ENCODE measurements at places on chromosomes 12 and 14.

DNA sequence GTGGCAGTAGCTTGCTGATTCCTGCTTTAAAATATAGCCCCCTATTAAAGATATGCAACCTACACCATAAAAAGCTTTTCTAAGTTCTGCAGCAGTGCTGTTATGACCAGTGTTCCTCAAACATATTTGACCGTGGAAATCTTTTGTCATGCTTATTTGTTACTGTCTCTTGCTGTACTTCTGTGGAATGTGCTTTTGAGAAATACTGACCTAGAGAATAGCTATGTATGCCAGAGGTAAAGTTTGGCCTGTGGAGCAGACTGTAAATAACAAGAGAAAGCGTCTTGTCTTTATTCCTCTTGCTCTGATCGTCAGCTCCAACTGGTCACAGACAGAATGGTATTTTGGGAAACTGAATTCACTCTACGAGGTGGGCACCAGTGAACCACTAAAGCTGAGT, 239.0 kb downstream of the FBXL14 start:
- no peak for DNase-seq

DNA sequence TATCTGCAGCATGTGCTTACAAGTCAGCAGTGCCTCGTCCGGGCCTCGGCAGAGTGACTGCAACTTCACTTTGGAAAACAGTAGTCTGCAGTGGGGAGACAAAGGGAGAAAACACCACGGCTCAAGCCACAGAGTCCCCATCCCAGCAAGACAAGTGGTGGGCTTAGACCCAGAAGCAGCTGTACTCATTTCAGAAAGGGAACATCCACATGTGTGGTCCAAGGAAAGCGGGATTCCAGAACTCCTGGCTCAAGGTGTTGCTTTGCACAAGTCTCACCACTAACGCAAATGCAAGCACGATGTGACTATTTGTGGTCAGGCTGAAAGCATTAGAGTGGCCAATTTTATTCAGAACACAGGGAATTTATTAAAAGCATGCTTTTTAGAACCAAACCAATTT, 198.3 kb downstream of the TTC7B start:
- no peak for DNase-seq

- DNase-seq = no peak
Observed at GRCh38 chr12:72676556-72676955, 404.4 kb downstream of the TRHDE start.

DNA sequence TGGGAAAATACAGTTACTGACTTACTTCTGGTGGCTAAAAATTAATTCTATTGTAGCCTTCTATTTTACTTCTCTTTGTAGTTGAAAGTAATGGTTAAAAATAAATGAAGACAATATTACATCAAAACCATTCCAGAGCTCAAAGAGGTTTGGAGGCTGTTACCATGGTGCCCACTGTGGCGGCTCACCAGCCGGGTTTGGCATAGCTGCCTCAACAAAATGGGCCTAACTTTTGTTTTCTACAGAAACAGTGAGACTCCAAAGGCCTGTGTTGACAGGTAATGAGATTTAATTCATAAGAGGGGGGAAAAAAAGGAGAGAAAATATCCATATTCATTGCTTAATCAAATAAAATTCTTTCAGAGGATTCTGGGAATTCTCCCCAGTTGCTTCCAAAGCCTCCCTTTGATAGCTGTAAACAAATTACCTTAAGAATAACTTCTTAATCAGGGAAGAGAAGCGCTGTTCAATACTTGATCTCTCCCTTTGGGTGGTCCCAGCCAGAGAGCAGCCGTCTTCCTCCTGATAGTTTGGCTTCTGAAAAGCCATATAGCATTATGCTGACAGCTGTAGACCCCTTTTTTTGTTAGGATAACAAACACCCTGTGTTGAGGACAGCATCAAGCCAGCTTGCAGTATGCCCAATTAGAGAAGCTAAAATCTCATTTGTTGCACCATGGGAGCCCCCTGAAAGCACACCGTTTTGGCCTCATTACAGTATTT, 266.8 kb downstream of the NEDD1 start:
- no peak for DNase-seq

GRCh38 chr14:38113546-38113945, 94.2 kb upstream of the SSTR1 start:
- no peak for DNase-seq

- no peak for DNase-seq
Observed at GRCh38 chr14:60862283-60862682, 118.6 kb downstream of the TRMT5 start.

DNA sequence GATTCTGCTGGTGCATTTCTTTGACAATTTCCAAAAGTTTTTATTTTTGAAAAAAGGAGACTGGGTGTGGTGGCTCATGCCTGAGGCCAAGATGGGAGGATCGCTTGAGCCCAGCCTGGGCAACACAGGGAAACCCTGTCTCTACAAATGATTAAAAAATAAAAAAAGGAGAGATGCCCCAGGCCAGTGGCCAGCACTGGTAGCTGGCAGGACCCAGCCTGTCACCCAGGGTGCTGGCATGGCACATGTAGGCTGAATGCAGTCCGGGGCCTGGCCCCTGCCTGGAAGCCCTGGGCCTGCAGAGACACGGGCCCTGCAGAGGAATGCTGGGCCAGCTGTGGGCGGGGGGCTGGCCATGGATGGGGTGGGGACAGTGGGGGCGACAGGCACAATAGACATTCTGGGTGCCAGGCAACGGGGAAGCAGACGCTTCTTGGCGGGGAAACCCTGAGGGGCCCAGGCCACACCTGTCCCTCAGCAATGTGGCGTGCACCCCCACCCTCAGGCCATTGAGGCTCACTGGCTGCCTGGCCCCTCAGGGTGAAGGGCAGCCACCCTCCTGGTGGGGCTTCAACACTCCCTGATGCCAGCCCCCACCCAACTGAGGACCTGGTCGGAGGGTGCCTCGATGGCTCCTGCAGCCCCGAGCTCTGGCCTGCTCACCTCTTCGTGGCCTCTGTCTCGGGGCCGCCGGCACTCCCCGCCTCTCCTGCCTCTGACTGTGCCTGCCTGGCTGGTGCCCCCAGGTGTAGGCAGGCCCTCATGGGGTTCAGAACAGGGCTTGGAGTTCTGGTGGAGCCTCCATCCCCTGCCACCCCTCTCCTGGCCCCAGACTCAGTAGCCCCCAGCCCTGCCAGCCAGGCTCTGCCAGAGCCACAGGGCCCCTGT, 12.1 kb downstream of the TRMT61A start:
- no peak for DNase-seq

DNA sequence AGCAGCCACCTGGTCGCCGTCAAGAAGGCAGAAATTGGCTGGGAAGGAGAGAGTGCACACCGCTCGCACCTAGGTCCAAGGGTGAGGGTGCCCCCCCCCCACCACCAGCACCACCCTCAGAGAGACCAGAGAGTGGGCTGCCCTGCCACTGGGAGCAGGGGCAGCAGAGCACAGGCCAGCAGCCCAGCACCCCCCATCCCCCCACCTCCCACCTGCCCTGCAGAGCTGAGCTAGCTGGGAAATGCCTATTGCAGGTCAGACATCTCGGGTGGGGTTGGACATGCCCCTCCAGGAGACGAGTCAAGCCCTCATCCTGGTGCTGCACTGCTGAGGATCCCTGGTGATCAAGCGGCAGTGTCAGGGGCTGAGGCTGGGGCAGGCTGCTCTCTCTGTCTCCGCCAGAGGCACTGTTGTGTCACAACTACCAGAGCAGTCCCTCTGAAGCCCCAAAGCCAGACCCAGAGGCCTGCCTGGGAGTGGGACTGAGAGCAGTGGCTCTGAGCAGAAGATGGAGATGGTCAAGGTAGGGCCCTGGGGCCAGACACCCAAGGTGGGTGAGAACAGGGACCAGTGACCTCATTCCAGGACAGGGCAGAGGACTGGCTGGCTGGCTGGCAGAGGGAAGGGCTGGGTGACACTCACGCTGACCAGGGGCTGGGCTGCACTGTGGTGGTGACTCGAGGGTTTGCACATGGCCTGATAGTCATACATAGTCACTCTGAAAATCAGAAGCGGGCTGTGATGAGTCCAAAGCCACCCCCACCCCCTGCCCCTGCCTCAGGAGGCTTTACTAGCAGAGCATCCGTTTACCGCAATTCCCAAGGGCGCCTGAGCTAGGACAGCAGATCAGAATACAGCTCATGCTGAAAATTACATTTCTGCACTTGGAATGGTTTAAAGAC, 19.7 kb upstream of the LRTM2 start:
- DNase-seq = no peak

GRCh38 chr12:11162502-11162901, 8.5 kb upstream of the SMIM10L1 start:
- no peak for DNase-seq

DNA sequence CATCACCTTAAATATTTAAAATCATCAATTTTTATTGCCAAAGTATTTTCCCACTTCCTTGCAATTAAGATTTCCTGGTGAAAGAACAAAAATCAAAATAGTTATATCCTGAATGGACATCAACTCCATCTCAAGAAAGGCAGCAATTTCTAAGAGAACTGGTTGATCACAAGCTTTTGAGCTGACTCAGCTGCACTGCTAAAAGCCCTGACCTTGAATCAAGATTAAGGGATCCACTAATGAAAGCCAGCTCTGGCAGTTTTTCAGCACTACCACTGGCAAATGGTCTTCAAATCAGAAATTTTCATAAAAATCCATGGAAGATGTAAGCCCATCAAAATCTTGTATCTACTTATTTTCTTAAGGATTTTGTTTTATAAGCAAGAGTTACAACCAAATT, 123.4 kb downstream of the SLC6A15 start:
- DNase-seq = no peak

- DNase-seq = no peak
Observed at GRCh38 chr14:77622366-77622961, 6.0 kb upstream of the SPTLC2 start.

DNA sequence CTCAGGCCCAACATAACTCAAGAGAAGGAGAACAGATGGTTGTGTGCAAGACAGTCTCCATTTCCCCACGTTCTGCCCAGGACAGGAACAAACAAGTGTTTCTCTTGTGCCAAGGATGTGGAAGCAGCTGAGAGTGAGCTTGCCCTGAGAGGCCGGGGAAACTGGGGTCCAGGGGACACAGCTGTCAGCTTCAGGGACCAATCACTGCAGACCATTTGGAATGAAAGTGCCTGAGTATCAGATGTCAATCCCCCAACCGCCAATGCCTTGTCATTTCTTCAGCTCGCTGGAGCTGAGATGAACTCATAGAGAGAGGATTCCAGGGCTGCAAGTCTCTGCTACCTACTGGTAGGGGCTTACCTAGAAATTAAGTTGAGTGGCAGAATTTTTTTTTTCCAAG, 71.9 kb upstream of the METAP2 start:
- DNase-seq = no peak

DNA sequence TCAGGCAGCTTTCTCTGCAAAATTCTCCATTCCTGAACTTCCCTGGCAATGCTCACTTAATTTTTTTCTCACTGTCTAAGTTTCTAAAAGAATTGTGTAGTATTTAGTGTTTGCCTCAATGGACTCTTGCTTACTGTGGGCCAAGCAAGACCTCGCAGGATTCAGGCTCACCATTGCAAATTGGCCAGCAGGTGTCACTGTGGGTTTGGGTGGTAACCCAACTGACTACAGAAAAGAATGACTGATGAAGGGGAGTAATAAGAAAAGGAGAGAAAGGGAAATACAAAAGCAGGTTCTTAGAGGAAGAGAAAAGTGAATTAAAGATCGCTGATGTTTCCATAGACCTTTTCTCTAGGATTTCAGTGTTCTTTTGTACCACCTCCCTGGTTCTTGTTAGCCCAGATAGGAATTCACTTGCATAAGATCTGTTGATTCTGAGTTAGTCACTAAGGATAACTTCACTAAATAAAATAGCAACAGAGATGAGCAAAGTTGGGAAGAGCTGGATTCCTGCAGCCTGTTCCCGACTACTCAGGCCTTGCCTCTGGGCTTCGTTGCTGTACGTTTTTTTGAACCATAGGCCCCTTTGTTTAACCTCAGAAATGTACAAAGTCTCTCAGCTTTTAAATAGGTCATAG, 386.5 kb upstream of the DDHD1 start:
- peak; percentile 2 for DNase-seq

DNA sequence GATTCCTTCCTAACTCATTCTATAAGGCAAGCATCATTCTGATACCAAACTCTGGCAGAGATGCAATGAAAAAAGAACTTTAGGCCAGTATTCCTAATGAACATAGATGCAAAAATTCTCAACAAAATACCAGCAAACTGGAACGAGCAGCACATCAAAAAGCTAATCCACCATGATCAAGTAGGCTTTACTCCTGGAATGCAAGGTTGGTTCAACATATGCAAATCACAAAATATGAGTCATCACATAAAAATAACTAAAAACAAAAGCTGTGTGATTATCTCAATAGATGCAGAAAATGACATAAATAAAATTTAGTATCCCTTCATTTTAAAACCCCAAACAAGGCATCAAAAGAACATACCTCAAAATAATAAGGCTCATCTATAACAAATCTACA, 98.9 kb downstream of the ACSS3 start:
- DNase-seq = no peak

DNA sequence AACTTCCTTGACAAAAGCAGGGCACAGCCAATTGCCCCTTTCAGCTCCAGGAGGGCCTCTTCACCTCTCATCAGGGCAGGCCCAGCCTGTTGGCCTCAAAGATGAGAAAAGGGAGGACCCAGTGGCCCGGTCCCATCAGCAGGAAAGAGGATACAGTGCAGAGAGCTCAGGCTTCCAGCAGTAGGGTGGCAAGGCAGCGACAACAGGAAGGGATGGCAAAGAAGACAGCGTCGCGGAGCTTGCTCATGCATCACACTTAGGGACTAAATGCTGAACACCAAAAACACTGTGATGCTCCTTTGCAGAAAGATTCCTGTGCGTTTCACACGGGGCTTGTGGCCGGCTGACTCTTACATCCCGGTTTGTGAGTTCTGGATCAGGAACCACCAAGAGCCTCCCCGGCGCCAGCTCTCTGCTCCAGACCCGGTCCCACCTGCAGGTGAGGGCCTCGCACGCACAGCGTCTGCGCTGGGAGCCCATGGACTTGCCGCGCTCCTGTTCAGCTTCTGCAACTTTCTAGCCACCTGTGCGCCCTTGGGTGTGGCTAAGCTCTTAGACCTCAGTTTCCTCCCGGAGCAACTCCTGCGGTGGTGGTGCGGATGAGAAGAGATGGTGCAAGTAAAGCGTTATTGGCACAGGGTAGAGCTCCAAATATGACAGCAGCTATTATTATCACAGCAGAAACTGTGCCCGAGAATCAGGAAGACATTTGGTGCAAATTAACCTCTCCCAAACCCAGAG, 15.3 kb upstream of the BCL7A start:
- DNase-seq = no peak

DNA sequence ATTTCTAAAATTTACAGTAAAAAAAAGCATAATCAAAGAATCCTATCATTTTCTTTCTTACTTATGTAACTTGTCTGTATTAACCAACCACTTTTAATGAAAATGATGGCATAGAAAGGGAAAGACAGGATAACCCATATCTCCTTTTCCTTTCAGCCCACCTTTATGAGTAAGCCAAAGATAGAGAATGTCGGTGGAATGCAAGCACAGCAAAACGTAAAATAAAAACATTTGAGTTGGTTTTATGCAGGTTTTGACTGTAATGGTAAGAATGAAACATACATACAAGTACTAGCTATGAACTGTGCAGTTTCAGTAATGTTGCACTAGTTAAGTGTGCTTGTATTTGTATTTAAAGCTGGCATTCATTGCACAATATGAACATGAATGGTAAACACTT, 360.3 kb downstream of the FOXG1 start:
- DNase-seq = no peak

- no peak for DNase-seq
Observed at GRCh38 chr12:2539938-2540337, 254.8 kb upstream of the FKBP4 start.

Measured in stimulated activated CD4-positive, alpha-beta T cell treated with anti-CD3 and anti-CD28 coated beads, Interleukin-1b, Interleukin-23, amount 100 ng/mL, for 24 hours (primary cell).